ENCODE measurements at places on chromosomes 1 and 21.

GRCh38 chr1:178238722-178239510, 145.0 kb downstream of the RASAL2 start:
- peak; percentile 99 for DNase-seq

DNA sequence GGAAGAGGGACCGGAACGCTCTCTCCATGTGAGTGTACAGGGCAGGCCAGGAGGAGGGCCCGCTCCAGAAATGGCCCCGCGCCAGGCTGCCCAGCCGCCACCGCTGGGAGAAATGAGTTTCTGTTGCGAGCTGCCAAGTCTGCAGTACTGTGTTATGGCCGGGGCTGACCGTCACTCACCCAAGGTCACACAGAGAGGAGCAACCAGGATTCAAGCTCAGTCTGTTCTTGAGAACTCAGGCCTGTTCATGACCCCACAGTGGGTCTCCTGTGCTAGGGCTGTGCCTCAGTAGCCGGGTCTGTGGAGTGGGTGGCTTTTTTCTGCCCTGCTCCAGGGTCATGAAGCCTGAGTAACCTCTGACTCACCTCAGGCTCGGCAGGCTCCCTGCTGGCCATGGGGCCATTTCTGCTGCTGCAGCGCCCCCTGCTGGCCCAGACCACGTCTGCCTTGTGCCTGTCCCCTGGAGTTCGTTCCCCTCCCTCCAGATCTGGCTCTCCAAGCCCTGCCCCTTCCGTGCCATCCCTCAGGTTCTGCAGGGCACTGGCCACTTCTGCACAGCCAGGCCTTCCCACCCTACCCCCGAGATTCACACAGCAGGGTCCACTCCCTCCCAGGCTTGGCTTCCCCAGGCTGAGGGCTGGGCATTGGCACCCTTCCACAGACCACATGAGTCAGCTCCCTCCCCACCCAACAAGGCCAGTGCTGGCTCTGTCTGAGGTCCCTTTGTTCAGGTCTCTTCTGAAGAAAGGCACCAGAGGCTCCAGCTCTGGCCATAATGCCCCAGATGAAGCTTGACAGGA, 51.8 kb downstream of the EDN2 start:
- peak; percentile 63 for DNase-seq

- peak; percentile 53 for DNase-seq
Observed at GRCh38 chr1:174968750-174969244, 30.9 kb upstream of the CACYBP start.

GRCh38 chr1:77687519-77687906, 5.1 kb upstream of the ZZZ3 start:
- no peak for DNase-seq

GRCh38 chr1:230242326-230242725, 175.3 kb downstream of the GALNT2 start:
- DNase-seq = no peak

DNA sequence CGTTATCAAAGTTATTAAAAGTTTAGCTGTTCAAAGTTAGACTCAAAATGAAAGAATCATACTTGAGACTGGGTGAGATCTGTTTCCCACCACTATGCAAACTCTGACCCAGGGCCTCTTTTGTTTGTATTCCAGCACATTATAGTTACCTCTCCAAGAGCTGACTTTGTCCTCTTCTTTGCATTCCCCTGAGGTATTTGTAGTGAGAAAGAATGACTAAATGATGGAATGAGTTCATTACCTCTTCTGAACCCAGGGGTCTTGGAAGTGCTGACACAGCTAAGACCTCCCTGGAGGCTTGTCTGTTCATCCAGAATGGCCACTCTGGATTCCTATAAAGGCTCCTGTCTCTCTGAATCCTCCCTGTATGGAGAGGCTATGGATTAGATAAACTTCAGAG, 62.4 kb downstream of the FGGY start:
- no peak for DNase-seq
